ENCODE measurements at places on chromosomes 3 and 15. TPM values are rescaled to one million over a fixed set of nuclear protein-coding genes. Genes with fewer than 3 reads are reported as not detected.

- DNase-seq: no peak
These were observed 76.9 kb upstream of the STXBP5L start for GRCh38 chr3:120831066-120831465.

DNA sequence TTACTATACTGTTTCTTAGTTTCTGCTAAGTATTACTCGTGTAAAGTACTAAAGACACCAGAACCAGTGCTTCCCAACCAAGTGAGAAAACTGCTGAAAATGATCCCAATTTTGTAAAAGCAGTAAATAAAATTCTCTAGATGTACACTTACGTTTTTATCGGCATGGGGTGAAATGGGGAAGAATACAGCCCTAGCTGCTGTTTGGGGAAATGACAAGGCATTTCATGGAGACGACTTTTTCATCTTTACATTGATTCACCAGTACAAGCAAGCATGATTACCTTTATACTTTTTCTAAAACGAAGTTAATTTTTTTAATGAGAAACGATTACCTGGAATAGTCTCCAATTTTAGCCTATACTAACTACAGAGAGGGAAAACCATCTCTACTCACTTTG lies 1.4 kb downstream of the PSMD6 start:
- no peak for DNase-seq

DNA sequence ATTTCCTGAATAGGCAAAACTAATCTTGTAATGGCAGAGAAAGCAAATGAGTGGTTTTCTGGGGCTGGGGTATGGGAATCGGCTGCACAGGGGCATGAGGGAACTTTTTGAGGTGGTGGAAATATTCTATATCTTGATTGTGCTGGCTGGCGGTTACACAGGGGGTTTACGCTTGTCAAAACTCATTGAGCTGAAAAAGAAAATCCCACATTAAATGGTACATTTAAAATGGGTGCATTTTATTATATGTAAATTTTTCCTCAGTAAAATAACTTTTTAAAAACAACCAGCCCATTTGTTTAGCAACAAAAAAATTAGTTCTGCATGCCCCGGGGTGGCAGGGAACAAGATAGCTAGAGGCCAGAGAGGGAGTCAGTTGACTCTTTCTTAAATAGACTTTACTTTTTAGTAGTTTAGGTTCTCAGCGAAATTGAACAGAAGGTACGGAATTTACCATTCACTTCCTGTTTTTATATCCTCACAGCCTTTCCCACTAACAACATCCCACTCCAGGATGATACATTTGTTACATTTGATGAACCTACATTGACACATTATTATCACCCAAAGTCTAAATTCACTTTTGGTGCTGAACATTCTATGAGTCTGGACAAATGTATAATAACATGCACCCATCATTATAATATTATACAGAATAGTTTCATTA lies 41.2 kb upstream of the BCL2A1 start:
- no peak for DNase-seq

GRCh38 chr15:59140422-59141226 lies 35.7 kb downstream of the CCNB2 start:
- peak; percentile 61 for DNase-seq

DNA sequence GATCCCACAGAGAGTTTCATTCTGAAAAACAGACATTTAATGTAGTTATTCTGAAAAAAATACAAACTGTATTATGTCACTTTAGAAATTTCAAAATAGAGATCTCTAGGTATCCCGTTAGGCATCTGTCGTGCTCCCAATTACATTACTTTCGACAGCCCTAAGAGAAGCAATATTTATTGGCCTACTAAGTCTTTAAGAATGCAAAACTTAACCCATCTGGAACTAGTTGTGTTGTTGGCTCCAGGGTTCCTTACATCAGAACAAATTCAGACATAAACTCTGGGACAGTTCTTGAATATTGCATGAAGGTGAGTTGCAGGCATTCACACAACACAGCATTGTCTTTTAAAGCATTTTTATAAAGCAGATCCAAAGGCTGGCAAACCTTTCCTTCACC lies 498.4 kb downstream of the FHIT start:
- DNase-seq: no peak

DNA sequence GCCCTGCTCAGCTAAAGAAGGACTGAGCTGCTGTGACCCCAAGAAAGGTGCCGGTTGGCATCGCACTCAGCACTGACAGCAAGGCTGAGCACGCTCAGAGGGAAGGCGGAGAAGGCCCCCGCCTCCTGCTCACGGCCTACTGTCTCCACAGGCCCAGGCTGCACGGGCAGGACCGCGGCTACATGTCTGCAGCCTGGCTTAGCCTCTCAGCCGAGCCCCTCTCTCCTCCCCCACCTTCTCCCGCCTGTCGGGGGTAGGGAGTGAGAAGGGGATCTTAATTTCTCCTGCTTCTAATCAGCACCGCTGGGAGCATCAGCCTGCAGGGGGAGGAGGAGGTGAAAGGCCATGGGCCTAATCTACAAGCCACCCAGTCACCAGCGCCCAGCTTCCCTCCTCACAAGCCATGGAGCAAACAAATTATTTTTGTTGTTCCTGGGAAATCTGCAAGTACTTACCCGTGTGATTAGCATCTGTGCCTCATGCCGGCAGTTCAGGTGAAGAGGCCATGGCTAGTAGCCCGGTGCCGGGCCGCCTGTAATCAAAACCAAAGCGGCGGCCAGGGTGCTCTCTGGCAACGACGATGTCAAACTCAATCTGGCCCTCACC lies 68.1 kb downstream of the EPHB3 start:
- no peak for DNase-seq

DNA sequence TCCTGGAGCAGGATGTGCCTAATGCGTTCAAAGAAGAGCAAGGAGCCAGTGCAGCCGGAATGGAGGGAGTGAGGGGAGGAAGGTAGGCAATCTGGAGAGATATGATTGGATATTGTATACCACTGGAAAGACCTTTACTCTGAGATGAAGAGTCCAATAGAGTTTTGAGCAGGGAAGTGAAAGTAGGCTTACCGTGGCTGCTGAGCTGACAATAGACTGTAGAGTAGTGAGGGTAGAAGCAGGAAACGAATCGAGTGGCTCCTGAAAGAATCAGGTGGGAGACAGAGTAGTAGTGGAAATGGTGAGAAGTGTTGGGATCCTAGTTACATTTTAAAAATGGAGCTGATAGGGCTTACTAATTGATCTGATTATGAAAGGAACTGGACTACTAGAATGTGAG lies 51.8 kb upstream of the NUDT16 start:
- no peak for DNase-seq

DNA sequence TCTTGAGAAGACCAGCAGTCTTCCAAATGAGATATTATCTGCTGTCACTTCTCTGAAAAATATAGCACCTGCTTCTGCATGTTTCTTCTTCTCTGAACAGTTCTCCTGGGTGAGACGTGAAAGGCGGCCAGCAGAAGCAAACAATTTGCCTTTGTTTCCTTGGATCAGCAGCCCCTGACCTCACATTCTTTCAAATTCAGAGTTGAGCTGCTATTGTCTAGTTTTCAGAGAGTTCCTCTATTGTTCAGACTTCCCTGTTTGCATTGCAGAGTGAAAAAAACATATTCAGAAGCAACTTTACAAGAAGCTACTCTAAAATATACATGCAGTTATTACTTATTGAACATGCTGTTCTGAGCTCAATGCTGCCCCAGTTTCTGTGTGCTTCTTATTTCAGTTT lies 653.6 kb downstream of the NAALADL2 start:
- DNase-seq: no peak

DNA sequence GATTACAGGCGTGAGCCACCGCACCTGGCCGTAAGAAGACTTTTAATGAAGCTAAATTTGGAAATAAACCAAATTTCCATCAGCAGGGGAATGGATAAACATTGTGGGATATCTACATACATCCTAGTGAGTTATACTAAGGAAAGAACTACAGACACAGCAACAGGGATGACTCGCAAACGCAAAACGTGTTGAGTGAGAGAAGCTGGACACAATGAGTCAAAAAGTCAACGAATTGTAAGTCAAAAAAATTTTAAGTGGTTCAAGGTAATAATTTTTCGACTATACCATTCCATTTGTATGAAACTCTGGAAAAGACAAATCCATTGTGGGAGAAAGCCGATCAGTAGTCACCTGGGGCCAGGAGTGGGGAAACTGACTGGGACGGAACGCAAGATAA lies 19.9 kb downstream of the PLA2G4F start:
- DNase-seq: no peak

DNA sequence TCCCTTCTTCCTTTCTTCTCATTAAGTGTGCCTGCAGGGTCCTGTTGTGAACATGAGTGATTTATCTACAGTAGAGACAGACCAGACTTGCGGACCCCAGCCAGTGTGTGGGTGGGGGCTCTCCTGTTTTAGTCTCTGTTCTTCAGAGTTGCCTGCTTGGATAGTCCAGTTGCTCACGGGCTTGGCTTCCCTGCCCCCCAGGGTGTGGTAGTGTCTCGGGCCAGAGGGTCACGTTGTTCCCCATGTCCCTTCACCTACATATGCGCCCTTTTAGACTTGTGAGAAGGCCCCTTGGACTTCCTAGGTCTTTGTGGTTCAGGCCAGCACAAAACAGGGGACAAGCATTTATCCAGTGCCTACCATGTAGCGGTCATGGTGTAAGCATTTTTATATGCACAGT lies 85.8 kb downstream of the AAGAB start:
- no peak for DNase-seq

DNA sequence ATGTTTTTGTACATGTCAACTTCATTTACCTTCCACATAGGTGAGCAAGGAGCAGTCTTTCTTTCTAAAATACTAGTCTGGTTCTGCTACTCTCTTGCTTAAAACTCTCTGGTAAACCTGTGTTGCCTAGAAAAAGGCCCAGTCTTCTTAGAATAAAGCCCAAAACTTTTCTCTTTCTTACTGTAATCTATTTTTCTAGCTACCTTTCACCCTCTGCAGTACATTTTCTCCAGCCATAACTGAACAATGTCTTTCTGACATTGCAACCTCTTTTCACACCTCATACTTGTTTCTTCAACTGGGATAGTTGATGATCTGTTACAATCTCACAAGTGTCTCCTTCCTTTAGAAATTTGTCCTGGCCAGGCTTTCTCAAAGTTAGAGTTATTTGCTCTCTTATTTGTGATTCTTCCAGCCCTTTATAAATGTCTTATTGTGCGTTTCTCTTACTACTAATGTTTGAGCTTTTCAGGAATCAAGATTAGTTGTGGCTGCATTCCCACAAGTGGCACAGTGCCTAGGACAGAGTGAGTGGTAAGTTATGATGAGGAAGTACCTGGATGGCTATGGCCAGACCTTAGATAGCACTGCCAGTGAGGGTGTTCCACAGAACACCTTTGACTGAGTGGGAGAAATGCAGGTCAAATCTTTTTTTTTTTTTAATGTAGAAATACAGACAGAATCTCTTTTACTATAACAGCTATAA lies 313.4 kb upstream of the SATB1 start:
- no peak for DNase-seq

DNA sequence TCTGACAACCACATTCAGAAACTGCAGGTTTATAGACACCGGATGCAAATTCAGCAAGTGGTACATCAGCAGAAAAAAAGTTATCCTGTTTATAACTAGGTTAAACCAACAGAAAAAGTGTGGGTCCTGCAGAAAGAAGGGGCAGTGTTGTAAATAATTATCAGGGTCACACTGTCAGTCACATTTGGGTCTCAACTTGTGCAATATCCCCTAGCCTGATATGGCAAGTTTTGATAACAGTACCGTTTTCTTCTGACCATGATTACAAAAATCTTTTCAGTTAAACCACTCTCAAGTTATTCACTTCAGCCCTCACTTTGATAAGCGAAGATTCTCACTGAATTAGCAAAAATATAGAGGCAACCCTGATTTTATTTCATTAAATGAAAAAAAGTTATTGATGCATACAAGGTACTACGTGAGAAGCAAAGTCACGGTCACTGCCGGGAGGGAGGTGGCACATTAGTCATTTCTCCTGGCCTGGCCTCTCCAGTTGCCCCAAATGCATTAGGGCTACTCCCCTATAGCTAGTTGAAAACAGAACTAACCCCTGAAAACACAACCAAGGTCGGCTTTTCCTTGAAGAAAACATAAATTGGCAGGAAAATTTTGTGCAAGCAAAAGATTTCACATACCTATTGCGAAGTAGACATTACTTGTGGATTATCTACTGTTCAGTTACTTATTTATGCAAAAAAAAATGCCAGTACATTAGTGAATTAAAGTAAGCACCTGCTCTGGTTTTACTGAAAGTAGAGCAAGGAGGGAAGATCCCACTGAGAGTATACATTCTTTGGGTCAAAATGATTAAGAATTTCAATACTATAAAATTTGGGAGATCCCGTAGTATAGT lies 28.6 kb downstream of the IL5RA start:
- DNase-seq: no peak

DNA sequence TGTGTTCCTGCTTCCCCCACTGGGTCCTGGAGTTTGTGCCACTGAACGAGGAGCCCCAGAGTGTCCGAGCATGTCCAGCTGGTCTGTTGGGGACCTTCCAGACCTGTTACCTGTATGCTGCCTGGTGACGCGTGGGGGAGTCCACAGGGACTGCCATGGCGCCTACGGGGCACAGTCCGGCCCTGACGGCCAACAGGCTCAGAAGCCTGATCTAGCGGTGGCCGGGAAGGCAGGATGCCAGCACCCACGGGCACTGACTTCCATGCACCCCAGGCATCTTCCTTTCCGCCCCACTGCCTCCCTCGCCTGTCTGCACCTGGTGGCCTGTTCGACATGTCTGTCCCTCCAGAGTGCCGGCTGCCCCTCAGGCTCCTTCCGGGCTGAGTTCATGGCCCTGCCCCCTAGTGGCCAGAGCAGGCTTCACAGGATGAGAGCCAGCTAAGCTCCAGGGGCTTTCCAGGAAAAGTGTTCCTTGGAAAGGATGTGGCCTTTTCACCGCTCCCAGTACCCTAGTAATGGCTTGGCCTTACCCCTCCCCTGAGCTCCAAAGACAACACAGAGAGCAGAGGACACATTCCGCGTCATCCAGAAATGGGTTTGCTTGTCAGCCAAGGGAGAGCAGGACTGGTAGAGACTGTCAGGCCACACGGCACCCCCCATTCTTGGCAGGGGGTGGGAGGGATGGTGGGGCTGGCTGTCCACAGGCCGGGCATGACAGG lies 35.7 kb downstream of the NGRN start:
- peak; percentile 36 for DNase-seq

The FBXL2 gene
- 9.1 TPM for total RNA-seq

The MKRN2OS gene
- 2.1 TPM for total RNA-seq

The ITPKA gene
- 3.1 TPM for total RNA-seq

The RBMS3 gene
- 5.9 TPM for total RNA-seq

The CNTN6 gene
- total RNA-seq: not detected

The CD276 gene
- 14.5 TPM for total RNA-seq

The DOCK3 gene
- 0.26 TPM for total RNA-seq

The CTXN2 gene
- total RNA-seq: not detected
